Activated T-cell treated with anti-CD3 and anti-CD28 coated beads, Interleukin-2, amount 50 U/mL, for 72 hours (primary cell): ENCODE measurements at places on chromosomes 1 and 21.
A peak's percentile ranks its signal among the peaks of the same experiment; 100 is the strongest.

- no peak for DNase-seq
These were observed 559.0 kb upstream of the PLXNA2 start for GRCh38 chr1:208803011-208803811.

GRCh38 chr1:244339073-244339692, 112.5 kb downstream of the ADSS2 start:
- no peak for DNase-seq

DNA sequence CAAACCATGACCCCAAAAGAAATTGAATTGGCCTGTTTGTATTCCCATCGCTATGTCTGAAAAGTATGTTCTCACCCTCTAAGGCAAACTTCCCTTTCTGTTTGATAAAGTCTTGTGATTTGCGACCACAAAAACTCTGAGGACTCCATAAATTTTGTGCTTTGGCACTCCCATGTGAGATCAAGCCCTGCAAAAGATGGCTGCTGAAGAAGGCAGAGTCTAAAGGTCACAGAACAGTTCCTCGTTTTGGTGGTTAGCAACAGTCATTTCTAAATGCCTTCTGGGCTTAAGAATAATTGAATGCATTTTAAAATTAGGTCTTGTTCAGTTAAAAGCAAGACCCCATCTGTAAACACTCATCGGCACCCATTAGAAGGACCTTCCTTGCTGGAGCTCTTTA, 441.6 kb downstream of the OMA1 start:
- DNase-seq, result no peak

GRCh38 chr1:188988589-188988988, 1489.1 kb downstream of the BRINP3 start:
- DNase-seq, result no peak

DNA sequence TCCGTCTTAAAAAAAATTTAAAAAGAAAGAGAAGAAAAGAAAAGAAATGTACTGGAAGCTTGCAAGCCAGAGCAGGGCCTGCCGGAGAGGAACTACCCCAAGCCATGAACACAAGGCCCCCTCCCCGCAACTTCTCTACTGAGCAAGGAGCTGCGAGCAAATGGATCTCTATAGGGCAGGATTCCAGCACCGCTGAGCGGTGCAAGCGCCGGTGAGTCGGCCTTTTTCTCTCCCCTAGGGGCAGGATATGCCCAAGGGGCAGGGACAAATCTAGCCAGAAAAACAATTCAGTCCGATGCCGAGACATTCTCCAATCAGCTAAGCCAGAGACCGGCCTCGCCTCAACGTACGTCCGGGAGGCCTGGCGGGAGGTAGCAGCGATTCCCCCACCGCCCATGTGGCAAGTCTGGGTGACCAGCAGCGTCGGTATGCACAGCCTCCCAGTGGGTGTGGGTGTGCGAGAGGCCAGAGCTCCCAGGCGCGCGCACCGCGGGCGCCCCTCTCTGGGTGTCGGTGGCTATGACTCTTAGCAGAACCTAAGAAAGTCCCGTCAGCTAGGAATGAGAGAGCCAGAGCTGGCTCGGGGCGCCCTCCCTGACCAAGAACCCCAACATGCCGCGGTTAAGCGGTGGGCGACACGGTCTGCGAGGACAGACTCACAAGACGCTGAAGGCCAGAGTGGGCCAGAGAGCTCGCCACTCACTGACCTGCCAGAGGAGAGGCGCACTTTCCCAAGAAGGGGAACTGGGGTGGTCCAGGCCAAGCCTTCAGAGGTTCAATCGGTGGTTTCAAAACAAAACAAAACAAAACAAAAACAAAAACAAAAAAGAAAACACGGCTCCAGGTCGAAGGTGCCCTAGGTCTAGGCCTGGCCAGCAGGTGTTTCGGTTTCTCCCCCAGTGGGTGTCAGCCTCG, 1.9 kb downstream of the CSMD2 start:
- DNase-seq, result peak; percentile 54

GRCh38 chr1:230730977-230731376, 16.2 kb upstream of the CAPN9 start:
- no peak for DNase-seq

DNA sequence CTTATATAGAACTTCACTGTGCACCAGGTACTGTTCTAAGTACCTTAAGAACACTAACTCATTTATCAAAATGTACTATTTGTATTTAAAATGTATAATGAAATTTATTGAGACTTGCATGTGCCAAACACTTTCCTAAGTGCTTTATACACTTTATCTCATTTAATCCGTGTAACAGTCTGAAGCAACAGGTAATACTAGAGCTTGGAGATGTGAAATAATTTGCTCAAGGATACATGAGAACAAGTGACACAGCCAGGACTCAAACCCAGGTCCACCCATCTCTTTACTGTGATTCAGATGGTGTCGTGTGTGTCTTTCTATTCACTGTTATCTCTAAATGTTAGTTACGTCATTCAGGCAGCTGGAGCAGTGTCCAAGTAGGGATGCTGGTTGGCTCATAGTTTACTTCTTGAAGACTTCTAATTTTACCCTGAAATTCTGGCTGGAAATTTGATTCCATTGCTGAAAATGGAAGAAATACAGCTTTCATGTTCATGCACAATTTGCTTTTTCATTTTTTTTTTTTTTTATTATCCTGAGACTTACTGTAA, 169.7 kb upstream of the UBE2U start:
- no peak for DNase-seq
